Esophagus squamous epithelium (tissue), 5 donors: ENCODE measurements at places on chromosomes 1 and 21.

DNA sequence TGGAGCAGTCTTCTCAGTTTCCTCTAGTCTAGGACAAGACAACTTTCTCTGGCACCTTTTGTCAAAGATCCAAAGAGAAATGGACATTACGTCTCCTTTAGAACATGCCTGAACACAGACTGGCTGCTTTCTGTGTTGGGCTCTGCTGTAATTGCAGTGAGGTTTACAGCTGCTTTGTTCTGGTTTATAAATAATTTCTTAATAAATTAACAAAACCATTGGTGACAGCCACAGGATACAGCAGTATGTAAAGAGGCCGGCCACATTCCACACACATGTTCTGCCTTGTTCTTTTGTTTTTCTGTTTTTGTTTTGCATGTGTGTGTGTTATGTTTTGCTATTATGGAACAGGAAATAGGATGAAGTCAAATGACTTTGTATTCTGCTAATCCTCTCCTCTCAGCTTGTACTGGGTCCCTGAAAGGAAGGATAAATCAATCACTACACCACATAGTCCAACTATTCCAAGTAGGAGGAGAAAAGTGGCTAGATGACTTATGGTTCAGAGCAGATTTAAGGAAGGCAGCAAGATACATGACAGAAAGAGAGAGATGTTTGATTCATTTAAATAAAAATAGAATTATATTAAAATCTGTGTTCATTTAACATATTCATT is 161.5 kb upstream of the ESRRG start:
- no peak for DNase-seq

DNA sequence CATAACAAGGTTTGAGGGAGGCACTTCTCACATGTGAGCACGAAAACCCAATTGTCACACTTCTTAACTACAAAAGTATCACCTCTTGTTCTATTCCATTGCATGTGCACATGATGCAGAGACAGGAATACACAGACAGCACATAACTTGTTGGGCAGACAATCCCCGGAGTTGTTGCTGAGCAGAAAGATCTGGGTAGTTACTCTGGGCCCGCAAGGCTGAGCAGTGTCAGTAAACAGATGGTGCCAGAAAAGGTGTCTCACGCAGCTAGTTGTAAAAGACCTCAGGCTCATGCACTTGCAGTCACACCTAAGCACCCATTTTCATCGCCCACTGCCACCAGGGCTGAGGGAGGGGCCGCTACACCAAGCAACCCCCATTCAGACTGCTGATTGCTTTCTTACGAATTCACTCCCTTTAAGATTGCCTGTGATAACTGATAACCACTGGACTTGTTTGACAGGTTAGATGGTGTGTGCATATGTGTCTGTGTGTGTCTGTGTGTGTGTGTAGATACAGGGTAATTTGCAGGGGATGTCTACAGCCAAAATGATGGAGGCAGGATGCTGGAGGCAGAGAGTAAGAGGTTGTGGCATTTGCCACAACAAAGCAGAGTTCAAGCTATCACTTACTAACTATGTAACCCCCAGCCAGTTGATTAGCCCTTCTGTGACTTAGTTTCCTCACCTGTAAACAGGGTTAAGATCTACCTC is 4.2 kb downstream of the LGR6 start:
- DNase-seq = no peak

- DNase-seq = no peak
These were observed 6.7 kb downstream of the SLC1A7 start for GRCh38 chr1:53135735-53136114.

DNA sequence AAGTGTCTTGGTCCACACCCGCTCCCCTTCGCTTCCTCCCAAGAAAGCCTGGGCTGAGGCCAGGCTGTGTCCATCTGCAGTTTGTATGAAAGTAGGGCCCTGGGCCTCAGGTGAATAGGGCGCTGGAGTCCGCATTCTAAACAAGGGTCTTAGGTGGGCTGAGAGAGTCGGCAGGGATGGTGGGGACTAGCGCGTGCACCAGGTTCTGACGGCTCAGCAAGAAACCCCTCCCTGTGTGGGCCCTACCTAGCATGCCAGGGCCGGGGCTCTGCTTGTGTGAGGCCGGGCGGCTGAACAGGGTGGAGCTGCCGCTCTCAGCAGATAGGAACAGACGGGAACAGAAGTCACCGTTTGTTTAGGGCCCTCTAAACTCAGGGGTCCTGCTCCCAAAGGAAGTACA is 1.7 kb downstream of the ACTRT2 start:
- DNase-seq = no peak

- no peak for DNase-seq
These were observed 65.5 kb upstream of the DPYD start for GRCh38 chr1:97986041-97987005.

- DNase-seq = no peak
These were observed 76.5 kb downstream of the VWA5B1 start for GRCh38 chr1:20367116-20367585.

GRCh38 chr1:58779801-58780382 is 4.0 kb downstream of the JUN start:
- no peak for DNase-seq

- no peak for DNase-seq
These were observed 34.6 kb downstream of the TMEM51 start for GRCh38 chr1:15188130-15188524.
